ENCODE measurements at places on chromosomes 7 and 10.

DNA sequence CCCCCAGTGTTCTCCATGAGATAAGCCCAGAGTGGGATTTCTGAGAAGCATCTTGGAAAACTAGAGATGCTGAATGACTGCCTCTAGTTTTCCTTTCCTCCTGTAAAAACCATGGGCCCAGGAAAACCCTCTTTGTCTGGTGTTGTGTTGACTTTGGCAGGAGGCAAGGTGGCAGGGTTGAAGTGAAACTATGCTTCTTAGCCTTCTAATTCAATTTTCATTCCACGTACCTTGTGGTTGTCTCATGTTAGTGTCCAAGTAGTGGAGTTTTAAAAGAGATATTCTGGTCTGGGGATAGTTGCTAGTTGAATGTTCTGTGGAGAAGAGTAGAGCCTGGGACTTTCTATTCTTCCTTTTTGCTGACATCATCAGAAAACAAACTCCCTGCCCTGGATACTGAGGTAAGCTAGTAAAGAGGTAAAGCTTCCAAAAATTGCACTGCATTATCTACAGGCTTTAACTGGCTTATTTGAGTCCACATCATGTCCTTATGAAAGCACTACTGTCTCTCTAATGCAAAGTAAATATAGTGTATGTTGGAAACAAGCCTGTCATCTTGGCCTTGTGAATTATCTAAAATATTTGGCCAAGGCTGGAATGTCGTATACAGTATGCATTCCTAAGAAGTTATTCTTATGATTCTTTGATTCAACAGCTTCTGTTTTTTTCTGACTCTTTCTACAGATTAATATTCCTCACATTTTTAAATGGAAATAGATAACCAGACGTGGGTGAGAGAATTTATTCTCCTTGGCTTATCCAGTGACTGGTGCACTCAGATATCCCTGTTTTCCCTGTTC is at the start of gene OR2F2:
OR2F2 (plus strand) TSS at position 708 of the 800 bp plus-strand sequence; CDS start at position 708, 0 bp downstream.
- no peak for DNase-seq

DNA sequence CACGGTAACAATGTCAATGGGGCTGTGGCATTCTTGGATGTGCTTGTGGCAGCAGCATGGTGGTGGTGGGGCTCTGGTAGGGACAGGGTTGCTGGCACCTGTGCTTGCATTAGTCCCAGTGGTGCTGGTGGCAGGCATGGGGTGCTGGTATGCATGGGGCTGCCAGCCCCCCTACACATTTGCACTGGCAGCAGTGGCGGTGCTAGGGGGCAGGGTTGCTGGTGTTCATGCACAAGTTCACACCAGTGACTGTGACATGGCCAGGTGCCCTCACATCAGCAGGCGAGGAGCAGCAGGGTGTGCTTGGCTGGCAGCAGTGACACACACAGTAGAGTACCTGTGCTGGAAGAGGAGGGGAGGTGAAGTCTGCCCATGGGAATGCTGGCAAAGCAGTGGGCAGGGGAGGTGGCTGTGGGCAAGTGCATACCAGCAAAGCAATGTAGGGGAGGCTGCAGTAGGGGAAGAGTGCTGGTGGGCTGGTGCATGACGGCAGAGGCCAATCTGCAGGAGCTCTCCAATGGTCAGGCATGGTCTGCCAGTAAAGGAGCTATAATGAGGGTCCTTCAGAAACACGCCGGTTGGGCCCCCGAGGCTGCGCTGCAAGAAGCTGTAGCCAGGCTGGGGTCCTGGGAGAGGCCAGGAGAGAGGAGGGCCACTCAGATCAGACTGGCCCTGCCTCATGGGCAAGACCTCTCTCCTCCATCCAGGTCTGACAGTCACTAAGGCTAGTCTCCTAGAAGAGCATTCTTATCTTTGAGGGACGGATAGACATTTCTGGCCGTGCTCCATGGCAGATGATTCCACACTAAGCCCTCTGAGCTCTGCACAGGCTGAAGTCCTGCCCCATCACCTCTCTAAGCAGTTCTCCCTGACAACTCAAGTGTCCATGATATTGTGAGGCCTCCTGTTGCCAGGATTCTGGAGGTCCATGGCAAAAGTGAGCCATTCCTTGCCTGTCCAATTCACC is 406.4 kb downstream of the SEMA3D start:
- DNase-seq, result no peak

GRCh38 chr7:14596421-14596820 is 306.1 kb downstream of the DGKB start:
- DNase-seq, result no peak

- DNase-seq, result no peak
Observed at GRCh38 chr7:130515315-130516040, 23.6 kb downstream of the MEST start.

DNA sequence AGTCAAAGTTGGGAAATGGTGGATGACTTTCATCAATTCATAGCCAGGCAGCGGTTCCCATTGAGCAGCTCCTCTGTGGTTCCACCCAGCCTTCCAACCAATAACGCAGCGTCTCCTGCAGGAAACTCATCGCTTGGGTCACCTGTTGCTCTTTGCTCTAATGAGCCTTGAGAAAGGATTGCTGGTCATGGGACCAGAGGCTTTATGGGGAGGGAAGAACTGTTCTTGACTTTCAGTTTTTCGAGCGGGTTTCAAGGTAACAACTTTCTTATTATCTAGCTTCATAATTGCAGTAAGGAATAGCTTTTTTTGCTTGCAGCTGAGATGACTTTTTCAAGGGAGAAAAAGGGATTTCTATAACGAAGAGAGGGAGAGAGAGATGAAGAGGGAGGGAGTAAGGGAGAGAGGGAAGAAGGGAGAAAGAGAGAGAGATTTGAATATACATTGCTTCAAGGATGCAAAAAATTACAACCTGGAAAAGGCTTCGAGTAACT is 405 bp upstream of the ENTPD1 start:
- DNase-seq, result no peak

DNA sequence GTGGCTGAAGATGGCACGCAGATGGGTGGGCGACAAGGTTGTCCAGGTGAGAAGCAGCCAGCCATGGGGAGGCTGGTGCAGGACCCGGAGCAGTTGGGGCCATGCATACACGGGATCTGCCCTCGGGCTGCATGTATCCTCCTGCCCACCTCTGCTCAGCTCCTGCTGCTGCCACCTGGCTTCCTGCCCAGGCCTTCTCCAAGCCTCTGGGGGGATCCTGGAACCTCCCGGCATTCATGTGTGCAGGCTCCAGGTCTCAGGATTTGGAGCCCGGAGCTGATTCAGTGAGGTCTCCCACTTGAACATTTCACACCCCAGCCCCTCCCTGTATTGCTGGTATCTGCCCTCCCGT is 27.0 kb downstream of the PDGFA start:
- DNase-seq, result no peak

DNA sequence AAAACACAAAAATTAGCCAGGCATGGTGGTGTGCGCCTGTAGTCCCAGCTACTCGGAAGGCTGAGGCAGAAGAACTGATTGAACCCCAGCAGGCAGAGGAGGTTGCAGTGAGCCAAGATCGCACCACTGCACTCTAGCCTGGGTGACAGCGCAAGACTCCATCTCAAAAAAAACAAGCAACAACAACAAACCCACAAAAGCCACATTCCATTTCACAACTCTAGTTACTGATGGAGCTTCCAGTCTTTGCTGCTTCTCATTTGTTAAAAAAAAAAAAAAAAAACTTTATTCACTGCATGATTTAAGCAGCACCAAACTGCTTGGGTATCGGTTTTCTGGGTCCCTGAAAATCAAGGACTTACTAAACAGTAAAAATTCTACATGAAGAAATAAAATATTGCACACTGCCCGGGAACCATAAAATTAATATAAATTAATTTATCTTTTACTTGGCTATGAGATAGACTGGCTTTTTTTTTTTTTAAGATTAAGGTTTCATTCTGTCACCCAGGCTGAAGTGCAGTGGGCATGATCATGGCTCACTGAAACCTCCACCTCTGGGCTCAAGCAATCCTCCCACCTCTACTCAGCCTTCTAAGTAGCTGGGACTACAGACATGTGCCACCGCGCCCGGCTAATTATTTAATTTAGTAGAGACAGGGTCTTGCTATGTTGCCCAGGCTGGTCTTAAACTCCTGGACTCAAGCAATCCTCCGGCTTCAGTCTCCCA is 42.0 kb downstream of the SRPK2 start:
- DNase-seq, result no peak

DNA sequence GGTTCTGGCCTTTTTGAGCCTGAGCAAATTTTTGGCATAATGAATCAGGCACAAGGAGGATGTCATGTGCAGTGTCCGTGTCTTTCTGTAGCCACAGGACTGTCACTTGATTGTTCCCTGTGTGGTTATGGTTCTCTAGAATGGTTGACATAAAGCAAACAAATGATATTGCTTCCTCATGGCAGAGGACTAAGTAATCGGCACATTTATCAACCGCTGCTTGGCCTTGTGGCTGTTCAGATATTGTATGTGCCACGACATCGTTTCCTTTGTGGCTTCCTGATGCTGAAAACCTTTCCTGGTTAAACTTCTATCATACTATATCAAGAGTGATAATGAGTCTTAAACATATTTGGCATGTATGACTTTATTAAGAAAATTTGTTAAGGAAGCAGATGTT is 598.8 kb downstream of the SUGCT start:
- no peak for DNase-seq

- no peak for DNase-seq
Observed at GRCh38 chr10:46525177-46525823, 31.2 kb downstream of the GPRIN2 start.

DNA sequence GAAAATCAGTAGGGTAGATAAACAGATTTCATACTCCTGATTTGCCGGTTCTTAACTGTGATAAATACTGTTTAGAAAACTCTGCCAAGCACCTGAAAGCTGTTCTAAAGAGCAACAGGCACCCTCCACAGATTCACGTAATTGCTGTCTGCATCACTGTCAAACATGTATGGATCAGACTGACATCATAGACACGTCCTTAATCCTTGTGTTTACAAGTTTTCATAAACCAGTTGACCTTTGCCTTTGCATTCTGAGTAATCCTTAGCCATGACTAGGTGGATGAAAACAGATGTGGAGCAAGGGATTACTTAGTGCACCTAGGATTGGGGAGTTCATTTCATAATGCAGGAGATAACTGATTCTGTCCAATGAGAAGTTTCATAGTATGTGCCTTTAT is 41.6 kb downstream of the SLC39A12 start:
- no peak for DNase-seq

GRCh38 chr10:86001521-86001920 is 365.1 kb downstream of the GRID1 start:
- DNase-seq, result no peak

DNA sequence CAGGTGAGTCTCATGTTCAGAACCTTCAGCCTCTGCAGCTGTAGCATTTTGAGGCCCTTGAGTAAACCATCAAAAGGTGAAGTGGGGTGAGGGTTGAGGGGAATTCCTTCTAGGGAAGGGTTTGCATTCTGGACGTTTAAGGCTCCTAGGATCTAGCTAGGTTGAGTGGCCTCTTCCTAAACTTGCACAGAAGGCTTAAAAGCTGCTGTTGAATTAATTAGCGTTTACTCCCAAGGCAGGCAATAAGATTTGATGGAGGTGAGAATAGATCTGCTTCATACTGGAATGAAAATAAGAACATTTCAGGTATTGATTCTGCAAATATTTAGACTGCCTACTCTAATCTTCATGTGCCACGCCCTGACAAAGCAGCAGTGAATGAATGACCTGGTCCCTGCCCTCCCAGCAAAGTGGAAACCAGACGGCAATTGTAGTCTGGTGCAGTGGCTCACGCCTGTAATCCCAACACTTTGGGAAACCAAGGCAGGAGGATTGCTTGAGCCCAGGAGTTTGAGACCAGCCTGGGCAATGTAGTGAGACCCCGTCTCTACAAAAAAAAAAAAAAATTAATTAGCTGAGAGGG is 11.4 kb upstream of the KPNA7 start:
- no peak for DNase-seq

DNA sequence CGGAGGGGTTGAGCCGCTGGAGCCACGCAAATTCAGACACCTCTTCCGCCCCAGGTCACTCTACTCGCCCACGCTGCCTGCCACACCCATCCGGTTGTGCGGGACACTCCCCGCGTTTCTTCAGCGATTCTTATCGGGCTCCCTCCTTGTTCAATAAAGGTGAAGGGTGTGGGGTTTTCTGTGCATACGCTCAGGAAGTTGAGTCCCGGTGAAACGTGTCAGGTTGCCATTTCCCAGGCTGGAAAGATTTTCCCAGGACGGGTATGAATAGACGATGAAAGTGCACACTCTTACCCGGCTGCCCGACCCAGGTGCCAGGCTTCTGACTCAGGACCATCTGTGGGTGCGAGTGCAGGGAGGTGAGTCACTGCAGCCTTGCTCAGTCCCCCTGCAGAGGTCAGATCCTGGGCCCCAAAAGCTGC is 22.0 kb downstream of the KLF6 start:
- DNase-seq, result no peak

DNA sequence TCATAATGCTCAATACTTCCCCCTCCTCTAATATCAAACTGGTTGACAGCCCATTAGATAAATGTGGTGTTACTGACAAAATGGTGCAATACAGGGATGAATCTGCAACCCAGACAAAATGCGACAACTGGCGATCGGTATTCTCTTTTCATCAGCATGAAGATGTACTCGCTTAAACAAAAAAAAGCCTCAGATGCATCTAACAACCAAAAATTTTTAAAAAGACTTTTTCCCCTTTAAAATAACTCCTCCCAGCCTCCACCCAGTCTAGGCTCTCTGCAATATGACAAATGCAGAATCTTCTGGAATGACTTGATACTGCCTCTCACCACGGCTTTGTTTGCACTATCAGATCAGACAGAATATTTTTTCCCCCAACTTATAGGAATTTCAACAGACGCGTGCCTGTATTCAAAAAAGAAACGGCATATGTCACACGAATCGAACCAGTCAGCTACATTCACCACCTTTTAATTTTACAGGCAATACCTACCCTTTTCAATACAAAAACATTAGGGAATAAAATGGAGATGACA is 1.2 kb downstream of the YWHAG start:
- no peak for DNase-seq

DNA sequence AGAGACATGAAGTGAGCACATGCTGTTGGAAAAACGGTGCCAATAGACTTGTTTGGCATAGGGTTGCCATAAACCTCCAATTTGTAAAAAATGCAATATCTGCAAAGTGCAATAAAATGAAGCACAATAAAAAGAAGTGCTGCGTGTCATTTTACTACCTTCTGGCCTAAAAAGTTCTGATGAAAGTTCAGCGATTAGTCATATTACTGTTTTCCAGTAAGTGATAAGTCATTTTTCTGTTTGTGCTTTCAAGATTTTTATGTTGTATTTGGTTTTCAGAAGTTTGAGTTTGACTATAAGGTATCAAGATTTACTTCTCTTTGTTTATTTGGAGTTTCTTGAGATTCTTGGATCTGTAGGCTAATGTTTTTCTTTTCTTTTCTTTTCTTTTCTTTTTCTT is 16.8 kb downstream of the AOAH start:
- no peak for DNase-seq

- DNase-seq, result no peak
Observed at GRCh38 chr7:31423994-31424393, 83.5 kb upstream of the NEUROD6 start.

GRCh38 chr7:107384025-107384424 is 85.8 kb upstream of the GPR22 start:
- DNase-seq, result no peak

- no peak for DNase-seq
Observed at GRCh38 chr10:63374991-63375390, 90.8 kb downstream of the JMJD1C start.

- no peak for DNase-seq
Observed at GRCh38 chr7:19364950-19365349, 219.7 kb upstream of the FERD3L start.

GRCh38 chr7:94618126-94618525 is 37.8 kb downstream of the SGCE start:
- no peak for DNase-seq

- DNase-seq, result no peak
Observed at GRCh38 chr10:119526621-119527592, 15.6 kb downstream of the RGS10 start.
